Forelimb muscle (tissue), 1 donor: ENCODE measurements at places on chromosomes 6 and 20.

- DNase-seq = no peak
These were observed 644 bp downstream of the MAD2L1BP start for GRCh38 chr6:43636308-43636659.

- no peak for DNase-seq
These were observed 97.7 kb downstream of the SYCP2 start for GRCh38 chr20:59835448-59836395.

- no peak for DNase-seq
These were observed 20.9 kb downstream of the DEF6 start for GRCh38 chr6:35318196-35319171.

DNA sequence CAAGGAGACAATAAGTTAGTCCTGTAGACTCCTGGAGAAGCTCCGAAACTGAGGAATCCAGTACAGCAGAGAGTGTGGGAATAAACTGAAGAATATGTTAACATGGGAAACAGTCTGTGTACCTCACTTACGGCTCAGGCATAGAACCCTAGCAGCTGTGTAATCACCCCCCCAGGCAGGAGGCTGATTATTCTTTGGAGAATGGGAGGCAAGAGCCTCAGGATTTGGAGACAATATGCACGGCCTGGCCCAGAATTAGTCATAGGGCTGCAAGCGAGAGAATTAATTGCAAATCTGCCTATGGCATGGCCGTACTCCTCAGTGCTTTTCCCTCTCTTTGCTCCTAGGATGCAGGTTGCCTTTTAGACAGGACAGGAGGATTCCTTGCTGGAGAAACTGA, 27.5 kb upstream of the FYN start:
- DNase-seq = no peak

- DNase-seq = no peak
These were observed 77.0 kb upstream of the NHSL1 start for GRCh38 chr6:138576313-138576712.

GRCh38 chr6:29617782-29618554, 15.0 kb downstream of the GABBR1 start:
- no peak for DNase-seq

- no peak for DNase-seq
These were observed 881 bp downstream of the SFT2D1 start for GRCh38 chr6:166341464-166341863.

DNA sequence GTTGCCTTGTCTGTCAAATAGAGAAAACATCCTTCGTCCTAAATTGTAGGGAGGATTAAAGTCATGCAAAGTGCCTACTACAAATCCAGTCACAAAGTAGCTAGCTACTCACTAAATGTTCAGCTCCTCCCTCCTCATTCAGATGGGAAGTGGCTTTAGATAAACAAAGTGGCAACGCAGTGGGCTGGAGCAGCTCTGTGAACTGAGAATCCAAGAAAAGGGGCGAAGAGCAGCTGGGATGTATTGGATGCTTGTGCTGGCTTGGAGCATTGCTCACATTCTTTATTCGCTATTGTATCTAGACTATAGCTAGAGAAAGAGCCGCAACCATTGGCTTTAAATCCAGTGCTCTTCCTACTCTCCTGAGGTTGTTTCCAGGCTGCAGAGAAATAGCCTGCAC, 10.3 kb downstream of the MOG start:
- no peak for DNase-seq

DNA sequence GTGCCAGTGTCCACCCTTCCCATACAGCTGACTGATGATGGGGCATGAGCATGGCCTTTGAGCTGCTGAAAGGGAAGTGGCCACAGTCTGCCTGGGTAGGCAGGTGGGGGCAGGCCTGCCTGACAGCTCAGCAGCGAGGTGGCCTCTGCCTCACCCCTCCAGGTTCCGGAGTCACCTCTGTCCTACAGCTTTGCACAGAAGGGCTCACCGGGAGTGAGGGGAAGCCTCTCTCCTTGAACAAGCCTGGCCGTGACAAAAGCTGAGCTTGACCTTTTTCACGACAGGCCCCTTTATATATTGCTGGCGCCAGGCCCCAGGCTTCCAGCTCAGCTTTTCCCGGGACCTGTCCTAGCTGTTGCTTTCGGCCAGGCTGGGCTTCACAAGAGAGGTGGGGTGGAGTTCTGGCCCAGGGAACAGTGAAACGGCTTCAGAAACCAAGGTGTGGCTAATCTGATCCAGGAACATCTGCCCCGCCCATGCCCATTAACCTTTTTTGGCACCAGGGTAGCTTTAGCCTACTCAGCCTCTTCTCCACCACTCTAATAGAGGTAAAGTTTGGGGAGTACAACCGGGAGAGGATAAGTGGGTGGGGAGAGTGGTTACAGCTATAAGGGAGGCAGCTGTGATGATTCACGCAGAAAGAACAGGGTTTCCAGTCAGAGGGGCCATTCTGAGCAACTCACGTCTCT, 42.9 kb downstream of the C6orf132 start:
- DNase-seq = no peak

DNA sequence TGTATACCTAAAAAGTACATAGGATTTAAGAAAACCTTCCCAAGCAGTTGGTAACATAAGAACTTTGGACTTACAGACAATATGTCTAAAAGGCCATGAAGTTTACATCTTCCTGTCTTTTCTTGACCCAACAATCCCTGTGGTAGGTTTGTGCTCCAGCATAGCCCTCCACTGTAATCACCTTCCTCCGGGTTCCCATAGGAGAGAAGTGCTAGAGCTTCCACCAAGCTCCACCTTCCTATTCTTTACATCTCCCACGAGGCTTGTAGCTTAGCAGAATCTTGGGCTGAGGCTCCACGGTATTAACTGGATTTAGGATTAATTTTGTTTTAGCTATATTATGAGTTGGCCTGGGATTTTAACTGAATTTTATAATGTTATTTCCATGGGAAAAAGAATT, 23.3 kb downstream of the ADGRG6 start:
- DNase-seq = no peak
